ENCODE measurements at places on chromosomes 4 and X.

- no peak for DNase-seq
Measured at GRCh38 chrX:81261576-81261975, 59.7 kb downstream of the SH3BGRL start.

GRCh38 chrX:21374163-21374993 lies at the start of gene CNKSR2:
CNKSR2 (plus strand) TSS chrX:21374418; CDS start chrX:21374898, 480 bp downstream.
- peak; percentile 71 for DNase-seq

DNA sequence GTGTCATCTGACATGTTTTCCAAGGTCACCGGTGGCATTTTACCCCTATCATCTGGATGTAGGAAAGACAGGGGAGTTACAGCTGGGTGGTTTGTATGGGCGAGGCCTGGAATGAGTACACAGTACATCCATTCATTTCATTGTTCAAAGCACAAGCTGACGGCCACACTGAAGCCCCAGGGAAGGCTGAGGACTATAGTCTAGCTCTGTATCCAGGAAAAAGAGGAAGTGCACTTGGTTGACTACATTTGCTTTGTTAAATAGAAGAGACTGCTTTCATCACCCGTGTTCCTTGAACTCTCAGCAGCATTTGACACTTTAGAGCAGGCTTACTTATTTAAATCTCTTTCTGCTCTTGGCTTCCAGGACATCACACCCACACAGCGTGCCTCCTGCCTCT lies 1041.0 kb upstream of the TENM3 start:
- no peak for DNase-seq

- DNase-seq, result no peak
Measured at GRCh38 chr4:159777689-159778088, 674.8 kb downstream of the RAPGEF2 start.

DNA sequence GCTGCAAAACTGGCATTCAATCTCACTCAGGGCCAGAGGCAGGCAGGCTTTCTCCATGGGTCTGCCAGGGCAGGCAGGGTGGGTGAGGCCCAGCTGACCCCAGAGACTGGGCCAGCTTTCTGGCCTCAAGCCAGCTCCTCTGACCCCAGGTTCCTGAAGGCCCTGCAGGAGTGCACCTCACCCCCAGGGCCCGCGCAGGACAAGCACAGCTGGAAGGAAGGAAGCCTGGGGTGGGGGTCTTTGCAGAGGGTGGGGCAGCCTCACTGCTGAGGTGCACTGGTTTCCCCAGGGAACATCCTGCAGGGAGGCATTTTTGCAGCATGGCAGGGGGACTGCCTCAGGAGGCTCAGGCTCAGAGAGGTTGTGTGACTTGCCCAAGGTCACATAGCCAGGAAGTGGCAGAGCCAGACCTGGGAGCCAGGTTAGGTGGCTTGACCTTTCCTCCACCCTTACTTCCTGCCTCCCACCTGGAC lies 31.5 kb upstream of the AFAP1 start:
- DNase-seq, result no peak

- DNase-seq, result no peak
Measured at GRCh38 chr4:8577972-8578371, 2.2 kb upstream of the GPR78 start.

GRCh38 chr4:145791988-145792387 lies 112.0 kb downstream of the C4orf51 start:
- DNase-seq, result no peak

GRCh38 chrX:155023907-155024833 lies 1.6 kb upstream of the F8 start:
- DNase-seq, result no peak

DNA sequence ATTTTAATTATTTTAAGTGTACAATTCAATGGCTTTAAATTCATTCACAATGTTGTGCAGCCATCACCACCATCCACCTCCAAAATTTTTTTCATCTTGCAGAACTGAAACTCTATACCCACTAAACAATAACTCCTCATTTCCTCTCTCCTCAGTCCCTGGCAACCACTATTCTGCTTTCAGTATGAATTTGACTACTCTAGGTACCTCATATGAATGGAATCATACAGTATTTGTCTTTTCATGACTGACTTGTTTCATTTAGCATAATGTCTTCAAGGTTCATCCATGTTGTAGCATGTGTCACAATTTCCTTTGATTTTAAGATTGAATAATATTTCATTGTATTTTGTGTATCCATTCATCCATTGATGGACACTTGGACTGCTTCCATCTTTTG lies 46.9 kb downstream of the KIF4A start:
- no peak for DNase-seq

DNA sequence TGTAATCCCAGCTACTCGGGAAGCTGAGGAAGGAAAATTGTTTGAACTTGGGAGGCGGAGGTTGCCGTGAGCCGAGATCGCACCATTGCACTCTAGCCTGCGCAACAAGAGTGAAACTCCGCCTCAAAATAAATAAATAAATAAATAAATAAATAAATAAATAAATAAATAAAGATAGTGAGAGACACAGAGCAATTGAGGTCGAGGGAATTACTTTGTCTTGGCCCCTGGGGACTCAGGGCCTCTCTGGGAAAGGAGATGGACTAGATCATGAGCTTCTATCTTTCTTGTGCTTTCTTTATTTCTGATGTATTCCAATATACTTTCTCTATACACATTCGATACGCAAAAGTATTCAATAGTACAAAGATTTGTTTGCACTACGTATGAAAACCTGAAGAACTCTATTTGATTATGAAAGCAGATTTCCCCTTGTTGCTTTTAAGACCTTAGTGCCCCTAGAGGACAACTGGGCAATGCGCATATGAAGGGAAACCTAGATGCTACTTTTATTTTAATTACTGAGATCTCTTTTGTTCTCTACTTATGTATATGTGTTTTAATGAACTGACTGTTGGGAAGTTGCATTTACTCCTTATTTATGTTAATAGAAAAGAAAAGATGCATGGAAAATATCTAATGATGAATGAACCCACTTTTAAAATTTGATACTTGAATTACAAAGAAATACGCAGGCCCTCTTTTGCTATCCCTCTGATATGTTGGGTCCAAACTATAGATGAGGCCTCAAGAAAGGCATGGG lies 12.8 kb upstream of the ELOVL6 start:
- DNase-seq, result peak; percentile 34

GRCh38 chrX:74421036-74421739 lies at the start of gene SLC16A2:
SLC16A2 (plus strand) TSS chrX:74421493; CDS start chrX:74421638, 145 bp downstream.
- DNase-seq, result peak; percentile 21

- DNase-seq, result no peak
Measured at GRCh38 chr4:6023731-6024130, 5.5 kb upstream of the C4orf50 start.

GRCh38 chr4:152460488-152460887 lies 75.4 kb downstream of the FBXW7 start:
- no peak for DNase-seq

- DNase-seq, result no peak
Measured at GRCh38 chr4:36006226-36006625, 238.1 kb downstream of the ARAP2 start.

GRCh38 chr4:79913581-79913980 lies 159.4 kb downstream of the ANTXR2 start:
- no peak for DNase-seq

DNA sequence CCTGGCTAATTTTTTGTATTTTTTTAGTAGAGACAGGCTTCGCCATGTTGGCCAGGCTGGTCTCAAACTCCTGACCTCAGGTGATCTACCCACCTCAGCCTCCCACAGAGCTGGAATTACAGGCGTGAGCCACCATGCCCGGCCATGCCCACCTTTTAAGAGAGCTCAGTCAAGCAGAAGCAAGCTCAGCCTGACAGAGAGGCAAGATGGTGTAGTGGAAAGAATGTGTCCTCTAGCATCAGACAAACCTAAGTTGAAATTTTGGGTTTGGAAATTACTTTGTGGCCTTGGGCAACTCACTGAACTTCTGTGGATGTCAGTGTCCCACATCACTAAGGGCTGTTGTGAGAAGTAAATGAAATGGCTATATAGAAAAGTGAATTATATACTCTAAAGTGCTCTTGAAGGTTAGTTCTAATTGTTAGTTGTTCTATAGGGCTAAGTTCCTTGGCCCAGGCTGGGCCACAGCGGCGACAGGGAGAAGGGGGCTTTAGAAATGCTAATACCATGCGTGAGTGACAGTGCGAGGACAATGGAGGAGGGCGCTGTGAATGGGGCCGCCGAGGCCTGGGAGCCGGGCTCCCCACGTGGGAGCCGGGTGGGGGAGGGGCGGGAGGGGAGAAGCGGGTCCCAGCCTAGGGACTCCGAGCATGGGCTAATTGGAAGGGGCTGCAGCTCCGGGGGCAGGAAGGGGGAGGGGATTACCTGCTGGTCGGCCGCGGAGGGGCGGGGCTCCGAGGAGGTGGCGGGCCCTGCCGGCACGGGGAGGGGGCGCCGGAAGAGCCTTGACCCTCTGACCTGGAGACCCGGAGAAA lies 15.6 kb downstream of the PJA1 start:
- no peak for DNase-seq

- no peak for DNase-seq
Measured at GRCh38 chr4:7559741-7560395, 125.1 kb upstream of the PSAPL1 start.

DNA sequence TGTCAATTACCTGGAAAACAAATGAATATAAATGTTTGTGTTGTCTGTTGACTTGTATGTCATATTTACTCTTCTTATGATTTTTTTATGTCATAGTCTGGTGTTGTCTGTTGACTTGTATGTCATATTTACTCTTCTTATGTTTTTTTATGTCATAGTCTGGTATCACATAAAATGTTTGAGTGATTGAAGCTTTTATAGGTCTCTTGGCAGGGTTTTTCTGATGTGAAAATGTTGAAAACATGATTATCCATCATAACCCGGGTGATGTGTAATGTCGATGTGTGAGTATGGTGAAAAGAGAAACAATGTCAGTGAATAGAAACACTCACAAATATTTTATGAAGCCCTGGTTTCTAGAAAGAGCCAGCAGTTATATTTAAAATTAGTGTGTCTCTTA lies 335.7 kb downstream of the BMPR1B start:
- no peak for DNase-seq

- no peak for DNase-seq
Measured at GRCh38 chr4:156346959-156347385, 393.3 kb upstream of the CTSO start.

GRCh38 chr4:124028182-124028581 lies 631.6 kb downstream of the SPRY1 start:
- no peak for DNase-seq

GRCh38 chr4:76630741-76631140 lies 195.7 kb downstream of the SHROOM3 start:
- no peak for DNase-seq

DNA sequence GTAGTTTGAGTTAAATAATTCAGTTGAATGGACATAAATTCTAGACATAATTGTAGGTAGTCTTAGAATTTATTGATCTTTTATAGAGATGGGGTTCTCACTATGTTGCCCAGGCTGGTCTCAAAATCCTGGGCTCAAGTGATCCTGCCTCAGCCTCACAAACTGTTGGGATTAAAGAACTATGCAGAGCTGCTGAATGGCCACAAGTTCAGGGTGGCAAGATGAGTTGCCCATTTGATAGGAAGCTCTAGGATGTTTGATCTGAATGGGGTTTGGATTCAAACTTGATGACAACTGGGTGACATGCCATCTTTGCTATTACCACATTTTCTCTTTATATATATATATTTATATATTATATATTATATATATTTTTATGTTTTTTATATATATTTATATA lies 3.6 kb downstream of the RPL36A start:
- DNase-seq, result no peak

GRCh38 chr4:83759611-83760010 lies 223.7 kb downstream of the GPAT3 start:
- DNase-seq, result no peak

DNA sequence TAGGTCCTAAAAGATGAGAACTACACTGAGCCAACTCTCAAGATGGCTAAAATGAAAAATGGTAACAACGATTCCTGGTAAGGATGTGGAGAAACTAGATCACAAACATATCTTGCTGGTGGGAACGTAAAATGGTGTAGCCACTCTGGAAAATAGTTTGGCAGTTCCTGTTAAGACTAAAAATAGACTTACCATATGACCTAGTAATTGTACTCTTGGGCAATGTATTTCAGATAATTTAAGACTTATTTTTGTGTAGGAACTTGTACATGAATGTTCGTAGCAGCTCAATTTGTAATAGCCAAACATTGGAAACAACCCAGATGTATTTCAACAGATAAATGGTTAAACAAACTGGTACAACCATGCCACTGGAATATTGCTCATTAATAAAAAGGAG lies 106.2 kb downstream of the HDAC8 start:
- DNase-seq, result no peak

DNA sequence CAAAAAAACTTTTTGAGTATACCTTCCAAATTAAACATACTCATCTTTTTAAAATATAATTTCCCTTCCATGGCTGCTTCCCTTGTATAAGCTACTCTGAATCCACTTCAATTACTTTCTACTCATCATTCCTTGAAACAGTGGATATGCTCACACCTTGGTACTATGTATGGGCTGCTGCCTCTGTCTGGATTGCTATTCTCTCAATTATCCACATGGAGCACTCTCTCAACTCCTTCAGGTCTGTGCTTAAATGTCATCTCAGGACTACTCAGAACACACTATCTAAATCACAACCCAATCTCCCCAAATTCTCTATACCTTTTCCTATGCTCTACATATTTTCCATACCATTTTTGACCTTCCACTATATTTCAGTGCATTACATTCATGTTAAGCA lies 898.9 kb upstream of the EPHA5 start:
- DNase-seq, result no peak

GRCh38 chr4:150061086-150061776 lies 17.0 kb upstream of the DCLK2 start:
- DNase-seq, result no peak

- DNase-seq, result no peak
Measured at GRCh38 chrX:151806967-151807540, 72.5 kb downstream of the CNGA2 start.

DNA sequence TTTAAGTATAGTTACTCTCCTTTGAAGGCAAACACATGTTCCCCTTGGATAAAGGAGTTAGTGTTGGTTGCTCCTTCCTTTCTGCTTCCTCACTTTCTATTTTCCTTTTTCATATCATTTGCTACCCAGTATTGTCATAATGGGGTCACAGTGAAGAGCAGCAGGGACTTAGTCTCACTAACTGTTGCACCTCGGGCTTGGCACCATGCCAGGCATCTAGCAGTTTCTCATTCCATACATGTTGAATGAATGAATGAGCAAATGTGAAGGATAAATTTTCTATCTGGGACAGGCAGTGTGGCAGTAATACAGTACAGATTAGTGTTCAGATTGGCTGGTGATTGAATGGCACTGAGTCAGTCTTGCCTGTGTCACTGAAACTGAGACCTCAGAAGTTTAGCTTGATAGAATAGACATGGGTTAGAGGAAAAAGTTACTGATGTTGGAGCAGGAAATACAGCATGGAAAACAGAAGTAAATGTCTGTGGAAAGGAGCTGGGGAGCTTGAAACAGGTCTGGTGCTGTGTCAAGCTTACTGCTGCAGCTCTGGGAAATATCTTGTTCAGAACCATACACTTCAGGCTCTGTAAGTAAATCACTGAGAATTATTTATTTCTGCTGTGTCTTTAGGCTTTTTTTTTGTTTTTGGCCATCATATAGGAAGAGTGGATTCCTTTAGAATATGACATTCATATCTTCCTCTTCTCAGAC lies 55.8 kb upstream of the PITX2 start:
- no peak for DNase-seq

GRCh38 chr4:94613248-94613647 lies 144.5 kb upstream of the BMPR1B start:
- no peak for DNase-seq
